ENCODE measurements at places on chromosomes 11 and 22.
A peak's percentile ranks its signal among the peaks of the same experiment; 100 is the strongest.

DNA sequence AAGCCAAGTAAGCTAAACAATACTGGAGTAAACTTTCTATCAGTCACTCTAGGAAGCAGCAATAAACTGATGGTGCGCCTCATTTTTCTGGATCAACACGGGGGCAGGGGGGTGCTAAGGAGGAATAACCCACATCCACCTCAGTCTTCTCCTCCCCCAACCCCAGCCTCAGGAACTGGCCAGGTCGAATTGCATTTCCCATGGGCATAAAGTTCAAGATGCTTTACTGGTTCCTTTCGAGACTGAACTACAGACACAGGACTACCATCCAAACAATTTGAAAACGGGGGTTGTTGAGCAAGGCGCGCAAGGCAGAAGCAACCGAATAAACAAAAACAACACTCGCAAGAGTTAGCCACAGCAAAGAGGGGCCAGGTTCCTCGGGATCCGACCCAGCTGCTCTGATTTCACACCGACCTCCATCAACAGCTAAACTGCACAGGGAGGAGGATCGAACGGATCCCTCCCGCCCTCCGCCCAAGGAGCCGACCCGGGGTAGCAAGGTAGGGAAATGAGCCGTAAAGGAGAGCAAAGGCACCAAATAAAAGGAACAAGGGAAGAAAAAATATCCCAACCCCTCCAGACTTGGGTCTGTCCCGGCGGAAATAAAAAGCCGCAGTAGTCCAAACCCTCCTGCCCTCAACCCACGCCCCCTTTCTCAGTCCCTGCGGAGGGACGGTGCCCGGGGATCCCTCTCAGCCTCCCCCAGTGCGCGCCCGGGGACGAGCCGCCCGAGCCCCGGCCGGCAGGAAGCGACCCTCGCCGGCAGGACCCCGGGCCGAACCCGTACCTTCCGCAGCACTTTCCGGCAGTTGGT is 801 bp downstream of the SESN3 start:
- peak; percentile 73 for DNase-seq

DNA sequence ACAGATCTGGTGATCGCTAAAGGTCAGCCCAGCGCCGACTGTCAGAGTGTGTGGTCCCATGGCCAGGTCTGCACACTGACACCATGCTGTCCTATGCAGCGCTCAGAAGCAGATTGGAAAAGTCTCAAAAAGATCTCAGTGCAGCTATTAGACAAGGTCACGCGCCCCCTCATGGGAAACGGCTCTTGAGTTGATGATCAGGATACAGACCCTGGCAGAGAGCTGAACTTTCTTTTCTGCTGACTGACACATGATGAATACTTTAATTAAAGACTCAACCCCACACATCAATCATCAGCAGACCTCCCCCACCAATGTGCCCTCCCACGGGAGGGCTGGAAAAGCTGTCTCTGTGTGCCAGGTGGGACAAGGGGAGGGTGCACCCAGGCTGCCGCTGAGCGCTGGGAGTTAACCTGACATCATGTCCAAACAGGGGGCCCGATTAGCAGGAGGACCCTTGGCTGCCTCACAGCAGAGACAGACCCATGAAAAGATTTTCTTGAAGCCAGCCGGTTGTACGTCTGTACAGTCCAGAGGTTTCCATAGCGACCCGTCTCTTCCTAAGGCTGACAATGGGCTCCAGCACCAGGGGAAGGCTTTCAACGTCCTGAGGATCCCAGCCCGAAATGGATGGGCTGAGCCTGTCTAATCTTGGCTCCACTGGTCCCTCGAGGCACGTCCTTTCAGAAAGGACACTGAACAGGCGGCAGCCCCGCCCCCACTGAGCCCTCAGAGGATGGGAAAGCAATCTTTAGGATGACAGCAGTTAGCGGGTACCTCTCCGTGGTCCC is 26.9 kb downstream of the RASD2 start:
- no peak for DNase-seq

DNA sequence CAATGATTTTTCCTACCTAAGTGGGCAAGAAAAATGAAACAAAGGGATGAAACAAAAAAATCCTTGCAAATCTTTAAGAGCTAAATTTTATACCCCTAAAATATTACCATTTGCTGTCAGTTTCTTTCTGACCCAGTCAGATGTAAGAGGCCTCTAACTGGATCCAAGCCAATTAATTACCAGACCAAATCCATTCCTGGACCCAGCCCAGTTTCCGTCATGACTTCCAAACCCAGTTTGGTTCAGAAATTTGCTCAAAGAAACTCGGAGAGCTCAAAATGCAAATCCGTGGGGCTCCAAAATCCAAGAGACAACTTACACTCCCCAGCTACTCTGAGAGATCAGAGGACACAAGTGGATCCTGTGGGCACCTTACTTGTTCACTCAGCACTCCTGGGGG is 46.8 kb downstream of the TRIM44 start:
- DNase-seq: no peak

- no peak for DNase-seq
Measured at GRCh38 chr22:23516304-23516703, 63.8 kb downstream of the IGLL1 start.

DNA sequence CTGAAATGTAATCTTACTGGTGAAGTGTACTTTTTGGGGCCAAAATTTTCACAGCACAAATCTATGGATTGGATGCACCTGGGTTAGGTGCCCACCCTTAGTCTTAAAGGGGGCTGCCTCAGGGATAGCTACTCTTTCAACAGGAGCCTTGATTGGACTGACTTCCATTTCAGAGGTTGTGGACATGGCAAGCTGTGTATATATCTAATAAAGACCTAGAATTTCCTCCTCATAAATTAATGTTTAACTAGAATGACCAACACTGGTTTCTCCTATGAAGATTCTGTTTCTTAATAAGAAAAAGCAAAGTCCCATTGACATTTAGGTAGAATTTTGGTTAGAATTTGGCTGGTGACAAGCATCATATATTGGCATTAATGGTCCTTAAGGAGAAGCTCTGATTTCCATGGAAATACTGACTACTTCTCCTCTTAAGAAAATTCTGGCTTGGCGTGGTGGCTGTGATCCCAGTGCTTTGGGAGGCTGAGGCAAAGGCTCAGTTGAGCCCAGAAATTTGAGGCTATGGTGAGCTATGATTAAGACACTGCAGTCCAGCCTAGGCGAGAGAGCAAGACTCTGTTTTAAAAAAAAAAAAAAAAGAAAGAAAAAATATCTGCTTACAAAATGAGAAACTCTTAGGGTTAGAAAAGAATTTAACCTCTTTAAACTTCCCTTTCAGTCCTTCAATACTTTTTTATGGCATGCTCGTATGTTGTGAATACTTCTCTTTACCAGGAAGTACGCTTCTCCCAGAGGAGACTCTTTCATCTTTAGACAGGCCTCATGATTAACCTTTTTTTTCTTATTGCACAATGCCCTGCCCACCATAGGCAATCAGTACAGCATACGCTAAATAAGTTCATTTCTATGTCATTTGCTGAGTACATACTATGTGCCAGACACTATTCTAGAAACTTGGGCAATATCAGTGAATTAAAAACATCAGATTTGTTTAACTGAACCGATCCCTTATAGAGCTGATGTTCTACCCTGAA is 77.2 kb downstream of the PRR5L start:
- no peak for DNase-seq

- no peak for DNase-seq
Measured at GRCh38 chr22:19064354-19065054, 57.7 kb downstream of the DGCR2 start.

DNA sequence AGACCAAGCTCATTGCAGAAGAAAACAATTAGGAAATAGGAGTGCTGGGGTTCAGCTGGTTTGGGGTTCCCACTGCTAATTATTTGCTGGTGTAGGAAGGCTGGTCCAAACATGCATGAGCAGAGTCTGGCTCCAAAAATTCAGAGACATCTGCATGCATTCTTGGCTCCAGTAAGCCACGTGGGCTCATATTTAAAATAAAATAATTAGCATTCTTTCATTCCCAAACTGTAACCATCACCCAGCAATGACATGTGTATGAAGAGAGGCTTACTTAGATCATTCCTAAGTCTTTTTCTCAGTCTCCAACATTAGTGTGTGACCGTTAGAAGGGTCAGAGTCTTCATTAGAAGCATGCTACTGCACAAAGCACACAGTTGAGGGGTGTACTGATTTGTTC is 58.4 kb downstream of the EFCAB6 start:
- DNase-seq: no peak

DNA sequence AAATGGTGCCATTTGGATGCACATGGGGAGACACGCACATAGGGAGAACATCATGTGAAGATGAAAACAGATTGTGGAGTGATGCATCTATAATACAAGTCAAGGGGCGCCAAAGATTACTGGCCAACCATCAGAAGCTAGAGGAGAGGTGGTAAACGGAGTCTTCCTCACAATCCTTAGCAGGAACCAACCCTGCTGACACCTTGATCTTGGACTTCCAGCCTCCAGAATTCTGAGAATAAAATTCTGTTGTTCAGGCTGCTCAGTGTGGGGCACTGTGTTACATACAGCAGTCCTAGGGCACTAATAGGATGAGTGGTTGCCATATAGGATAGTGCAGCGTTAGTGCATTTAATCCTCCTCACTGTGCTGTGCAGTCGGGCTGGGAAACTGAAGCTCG is 8.0 kb upstream of the SEC14L4 start:
- DNase-seq: no peak

DNA sequence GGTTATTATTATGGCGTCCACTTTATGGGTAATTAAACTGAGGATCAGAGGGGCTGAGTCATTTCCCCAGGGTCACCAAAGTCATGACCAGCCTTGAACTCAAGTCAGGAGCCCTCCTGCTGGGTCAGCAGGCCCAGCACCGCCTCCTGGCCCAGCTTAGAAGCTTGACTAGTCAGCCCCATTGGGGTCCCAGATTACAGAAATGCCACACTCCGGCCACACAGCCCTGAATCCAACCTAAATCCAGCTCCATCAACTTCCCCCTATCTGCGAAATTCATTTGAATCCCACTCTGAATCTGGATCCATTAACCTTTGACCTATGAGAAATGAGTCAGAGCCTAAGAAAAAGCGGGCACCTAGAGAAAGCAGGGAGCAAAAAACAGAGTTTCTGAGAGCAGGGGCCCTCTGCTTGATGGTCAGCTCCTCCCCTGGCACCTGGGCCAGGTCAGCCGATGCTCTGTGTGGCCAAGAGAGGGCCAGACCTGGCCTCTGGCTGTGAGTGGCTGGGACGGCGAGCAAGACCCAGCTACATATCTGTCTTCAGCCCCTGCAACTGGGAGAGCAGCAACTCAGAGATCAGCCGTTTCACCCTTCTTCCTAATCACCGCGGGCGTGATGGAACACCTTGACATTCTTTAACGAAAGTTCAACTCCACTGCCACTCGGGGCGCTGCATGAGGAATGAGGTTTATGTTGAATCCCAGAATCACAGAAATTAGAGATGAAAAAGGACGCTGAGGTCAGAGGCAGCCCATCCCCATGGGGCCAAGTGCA is 196.1 kb downstream of the TRIM29 start:
- no peak for DNase-seq
